ENCODE measurements at places on chromosomes 4 and X.
A peak's percentile ranks its signal among the peaks of the same experiment; 100 is the strongest.

DNA sequence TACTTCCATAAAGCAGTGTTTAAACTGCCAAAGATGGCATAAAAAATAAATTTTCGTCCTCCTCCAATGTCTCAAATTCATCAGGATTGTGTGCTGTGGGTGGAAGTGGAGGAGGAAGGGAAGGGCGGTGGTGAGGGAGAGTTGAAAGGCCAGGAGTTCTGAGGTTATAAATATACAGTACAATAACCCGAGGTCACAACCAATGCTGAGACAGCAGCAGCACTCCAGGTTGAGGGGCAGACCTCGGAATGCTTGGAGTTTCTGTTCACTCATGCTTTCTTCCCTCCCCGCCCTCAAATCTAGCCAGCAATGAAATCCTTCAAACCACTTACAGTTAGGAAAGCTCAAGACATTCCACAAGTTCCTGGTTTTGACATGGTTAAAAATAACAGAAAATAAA is 134.0 kb upstream of the SMAD1 start:
- no peak for DNase-seq

DNA sequence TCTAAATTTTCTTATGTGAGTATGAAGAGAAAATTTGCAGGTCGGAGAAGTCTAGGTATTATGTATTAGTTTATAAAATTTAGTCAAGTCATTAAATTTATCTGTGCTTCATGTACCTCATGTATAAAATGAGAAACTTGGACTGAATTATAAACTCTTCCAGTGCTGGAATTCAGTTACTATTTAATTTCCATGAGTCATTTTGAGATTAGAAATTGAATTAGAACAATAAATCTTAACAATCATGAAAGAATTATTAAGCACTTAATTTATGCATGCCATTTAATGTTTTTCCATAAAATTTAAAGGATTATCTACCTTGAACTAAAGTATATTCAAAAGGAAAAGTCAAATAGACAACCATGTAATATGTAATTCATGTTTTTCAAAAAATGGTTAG is 195.8 kb downstream of the MAD2L1 start:
- no peak for DNase-seq

- no peak for DNase-seq
These were observed 7.2 kb downstream of the TBC1D14 start for GRCh38 chr4:6916587-6917460.

- no peak for DNase-seq
These were observed 307.5 kb upstream of the FAM241A start for GRCh38 chr4:111837761-111838160.

- DNase-seq, result no peak
These were observed 214.7 kb downstream of the ZNF674 start for GRCh38 chrX:46330513-46330912.

DNA sequence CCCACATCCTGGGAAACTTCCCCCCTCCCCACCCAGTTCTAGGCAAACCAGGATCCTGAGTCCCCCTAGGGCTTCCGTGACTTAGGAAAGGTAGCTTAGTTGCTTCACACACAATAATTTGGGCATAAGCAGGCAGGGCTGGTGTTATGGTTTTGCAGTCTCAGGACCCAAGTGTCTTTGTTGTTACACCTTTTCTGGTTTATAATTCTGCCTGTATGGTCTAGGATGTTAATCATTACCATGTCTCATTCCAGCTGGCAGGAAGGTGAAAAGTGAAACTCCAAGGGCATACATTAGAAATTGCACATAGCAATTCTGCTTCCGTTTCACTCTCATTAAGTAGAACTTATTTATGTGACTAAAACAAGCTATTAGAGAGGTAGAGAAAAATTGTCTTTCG is 16.8 kb downstream of the UGT8 start:
- DNase-seq, result no peak

DNA sequence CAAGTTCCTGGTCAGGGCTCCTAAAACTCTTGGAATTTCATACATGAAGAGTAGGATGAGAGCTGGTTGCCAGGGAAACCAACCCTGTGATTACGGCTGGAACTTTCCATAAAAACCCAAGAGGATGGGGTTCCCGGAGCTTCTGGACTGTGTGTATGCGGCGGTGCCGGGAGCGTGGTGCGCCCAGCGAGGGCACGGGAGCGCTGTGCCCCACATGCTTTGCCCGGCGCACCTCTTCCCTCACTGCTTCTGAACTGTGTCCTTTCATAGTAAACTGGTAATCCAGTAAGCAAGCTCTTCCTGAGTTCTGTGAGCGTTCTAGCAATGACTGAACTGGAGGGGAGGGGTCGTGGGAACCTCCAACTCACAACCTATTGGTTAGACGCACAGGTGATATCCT is 152.6 kb downstream of the AFAP1 start:
- DNase-seq, result no peak

GRCh38 chrX:48043056-48043455 is 28.4 kb downstream of the ZNF630 start:
- DNase-seq, result no peak

GRCh38 chr4:16580514-16580913 is 317.9 kb downstream of the LDB2 start:
- DNase-seq, result no peak

- no peak for DNase-seq
These were observed 20.2 kb upstream of the CTSO start for GRCh38 chr4:155973639-155974475.

- peak; percentile 25 for DNase-seq
These were observed 153.5 kb downstream of the SLC10A7 start for GRCh38 chr4:146368209-146368608.

GRCh38 chr4:101970547-101971155 is 180.1 kb downstream of the BANK1 start:
- no peak for DNase-seq

- DNase-seq, result no peak
These were observed 2183.2 kb upstream of the AGA start for GRCh38 chr4:179625406-179625805.

- no peak for DNase-seq
These were observed 105.2 kb upstream of the MAB21L2 start for GRCh38 chr4:150476776-150477175.

- DNase-seq, result no peak
These were observed 314.5 kb downstream of the GPAT3 start for GRCh38 chr4:83850435-83850834.

DNA sequence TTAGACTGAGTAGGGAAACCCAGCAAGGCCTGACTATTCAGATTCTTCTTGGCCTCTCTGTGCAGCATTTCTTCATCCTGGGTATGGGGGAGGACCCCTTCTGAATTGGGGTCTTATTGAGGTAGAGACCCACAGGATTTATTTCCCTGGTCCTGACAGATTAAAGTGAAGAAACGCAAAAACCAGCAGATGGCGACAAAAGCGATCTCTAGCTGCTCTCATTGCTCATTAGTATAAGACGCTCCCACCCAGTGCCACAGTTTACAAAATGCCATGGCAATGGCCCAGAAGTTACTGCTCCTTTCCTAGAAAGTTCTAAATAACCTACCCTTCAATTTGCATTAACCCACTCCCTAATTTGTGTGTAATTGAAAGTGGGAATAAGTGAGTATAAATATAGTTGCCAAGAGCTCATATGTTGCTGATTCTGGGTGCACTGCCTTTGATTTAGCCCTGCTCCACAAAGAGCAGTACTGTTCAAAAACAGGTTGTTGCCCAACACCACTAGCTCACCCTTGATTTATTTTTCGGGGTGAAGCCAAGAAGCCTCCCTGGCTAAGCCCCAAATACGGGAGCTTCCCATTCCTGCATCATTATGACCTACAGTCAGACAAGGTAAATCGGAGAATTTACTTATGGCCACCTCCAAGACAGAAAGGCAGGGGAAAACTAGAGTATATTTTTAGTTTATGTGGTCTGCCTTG is 3.7 kb upstream of the BEX4 start:
- DNase-seq, result peak; percentile 75

DNA sequence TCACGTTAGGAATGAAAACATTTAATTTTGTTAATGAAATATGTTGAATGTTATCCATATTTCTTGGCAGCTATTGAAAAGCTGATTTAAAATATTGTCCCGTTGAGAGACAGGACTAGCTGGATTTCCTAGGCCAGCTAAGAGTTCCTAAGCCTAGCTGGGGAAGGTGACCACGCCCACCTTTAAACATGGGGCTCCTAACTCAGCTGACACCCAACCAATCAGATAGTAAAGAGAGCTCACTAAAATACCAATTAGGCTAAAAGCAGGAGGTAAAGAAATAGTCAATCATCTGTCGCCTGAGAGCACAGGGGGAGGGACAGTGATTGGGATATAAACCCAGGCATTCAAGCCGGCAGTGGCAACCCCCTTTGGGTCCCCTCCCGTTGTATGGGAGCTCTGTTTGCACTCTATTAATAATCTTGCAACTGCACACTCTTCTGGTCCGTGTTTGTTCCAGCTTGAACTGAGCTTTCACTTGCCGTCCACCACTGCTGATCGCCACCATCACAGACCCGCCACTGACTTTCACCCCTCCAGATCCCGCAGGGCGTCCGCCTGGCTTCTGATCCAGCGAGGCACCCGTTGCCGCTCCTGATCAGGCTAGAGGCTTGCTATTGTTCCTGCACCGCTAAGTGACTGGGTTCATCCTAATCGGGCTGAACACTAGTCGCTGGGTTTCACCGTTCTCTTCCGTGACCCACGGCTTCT is 308.9 kb downstream of the GLUD2 start:
- no peak for DNase-seq

- DNase-seq, result no peak
These were observed 111.9 kb downstream of the ANXA5 start for GRCh38 chr4:121584836-121585235.

DNA sequence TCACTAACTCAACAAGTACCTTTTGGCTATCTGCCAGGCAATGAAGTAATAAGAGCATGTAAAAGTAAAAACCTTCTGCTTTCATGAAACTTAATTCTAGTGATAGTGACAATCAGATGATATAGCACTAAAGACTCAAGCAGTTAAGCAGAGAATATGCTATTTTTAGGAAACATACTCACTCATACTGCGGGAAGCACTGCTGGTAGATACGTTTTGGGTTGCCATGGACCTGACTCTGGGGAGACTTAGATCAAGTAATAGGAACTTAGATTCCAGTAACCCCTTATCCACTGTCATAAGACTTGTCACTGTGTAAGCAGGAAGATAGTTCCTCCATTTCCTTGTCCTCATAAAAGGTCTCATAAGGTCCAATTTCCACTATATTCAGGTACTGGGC is 386.3 kb downstream of the DMD start:
- DNase-seq, result no peak

GRCh38 chr4:156765277-156765676 is 206.3 kb downstream of the PDGFC start:
- DNase-seq, result no peak

DNA sequence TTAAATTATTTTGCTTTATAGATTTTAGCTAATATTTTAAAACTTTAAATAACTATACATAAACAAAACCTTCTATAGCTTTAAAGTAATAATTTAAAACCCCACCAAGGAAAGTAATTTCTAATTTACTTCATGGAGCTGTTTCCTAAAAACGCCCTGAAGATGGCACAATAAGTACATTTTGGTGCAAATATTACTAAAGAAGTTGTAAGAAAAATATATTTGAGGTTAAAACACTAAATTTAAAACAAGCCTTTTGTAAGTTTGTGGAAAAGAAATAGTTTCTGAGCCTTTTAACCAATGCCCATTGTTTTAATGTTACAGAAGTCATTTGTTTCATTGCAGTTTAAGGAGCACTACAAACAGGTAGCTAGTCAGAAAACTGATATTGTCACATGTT is 137.4 kb upstream of the AGA start:
- peak; percentile 36 for DNase-seq

DNA sequence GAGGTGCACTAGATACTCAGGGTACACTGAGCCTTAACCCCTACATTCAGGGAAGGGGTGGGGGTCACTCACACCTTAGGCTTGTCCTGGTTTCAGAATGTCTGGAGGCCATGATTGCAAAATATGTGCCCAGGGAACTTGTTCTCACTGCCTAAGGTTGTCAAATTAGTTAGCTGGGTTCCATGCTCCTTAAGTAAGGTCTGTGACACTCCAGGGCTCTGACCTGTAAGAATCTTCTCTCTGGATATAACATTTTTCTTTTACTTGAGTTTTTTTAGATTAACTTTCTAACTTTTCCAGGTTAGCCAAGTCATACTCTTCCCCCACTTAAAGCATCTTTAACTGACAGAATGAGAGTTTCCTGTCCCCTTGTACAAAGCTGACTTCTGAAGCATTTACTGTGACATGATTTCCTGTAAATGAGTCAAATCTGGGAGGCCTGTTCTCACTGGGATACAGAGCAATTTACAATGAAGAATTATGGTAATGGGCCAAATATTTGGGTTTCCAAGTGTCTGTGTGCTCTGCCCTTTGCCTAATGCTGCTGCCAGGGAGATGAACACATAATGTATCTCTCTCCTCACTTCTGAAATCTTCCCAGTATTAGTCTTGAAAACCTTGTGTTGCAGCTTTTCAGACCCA is 101.7 kb downstream of the GATB start:
- no peak for DNase-seq

Data from brain (organoid and tissue), 16 donors.